Activated T-cell treated with anti-CD3 and anti-CD28 coated beads, Interleukin-2, amount 50 U/mL, for 72 hours (primary cell): ENCODE measurements at places on chromosomes 12 and 14. TPM values are rescaled to one million over a fixed set of nuclear protein-coding genes. Genes with fewer than 3 reads are reported as not detected.

Gene TAS2R8
- total RNA-seq = not detected

Gene KRT81
- total RNA-seq = not detected

Gene DLK1
- total RNA-seq = not detected

Gene TBX5
- total RNA-seq = not detected

Gene NAP1L1
- 969 TPM for total RNA-seq

Gene ITGA5
- 20.6 TPM for total RNA-seq

Gene CISTR
- not detected for total RNA-seq

Gene MYO1H
- total RNA-seq = not detected

Gene GZMH
- 32.3 TPM for total RNA-seq

Gene LARP4
- 66.1 TPM for total RNA-seq

Gene CAPZA3
- not detected for total RNA-seq

Gene CCND2
- 502 TPM for total RNA-seq

Gene NTF3
- not detected for total RNA-seq

Gene SCAF11
- 114 TPM for total RNA-seq

Gene OTX2
- total RNA-seq = not detected

Gene TAS2R31
- 2.9 TPM for total RNA-seq

Gene ZNF385A
- total RNA-seq = 2.8 TPM

Gene RBP5
- not detected for total RNA-seq

Gene ADGRD1
- total RNA-seq = 2.0 TPM

Gene NPFF
- 1.3 TPM for total RNA-seq

Gene ACSM4
- total RNA-seq = not detected

Gene STAC3
- total RNA-seq = 3.5 TPM

Gene CLEC9A
- not detected for total RNA-seq

Gene OTUB2
- 1.9 TPM for total RNA-seq

Gene ATG2B
- 28.3 TPM for total RNA-seq

Gene ZNF84
- total RNA-seq = 24.7 TPM

Gene PLCZ1
- not detected for total RNA-seq

Gene TBC1D30
- total RNA-seq = 0.94 TPM

Gene KLRC2
- total RNA-seq = 1.4 TPM

Gene ACVRL1
- total RNA-seq = not detected

Gene ATP5MC2
- 349 TPM for total RNA-seq

Gene HOXC9
- not detected for total RNA-seq

Gene SERPINA12
- not detected for total RNA-seq

Gene POTEG
- total RNA-seq = not detected

Gene NANOG
- total RNA-seq = not detected

Gene FANCM
- 13.5 TPM for total RNA-seq

Gene HCAR3
- not detected for total RNA-seq

Gene CCDC184
- 0.17 TPM for total RNA-seq

Gene ITGB7
- total RNA-seq = 111 TPM

Gene RNU4-1
- 2,627 TPM for total RNA-seq

Gene SLC25A47
- total RNA-seq = not detected

Gene ARG2
- 8.5 TPM for total RNA-seq

Gene IFNG-AS1
- not detected for total RNA-seq

Gene ST8SIA1
- total RNA-seq = 2.9 TPM

Gene PCK2
- 180 TPM for total RNA-seq

Gene IL26
- total RNA-seq = 1.6 TPM

Gene LTB4R
- 27.1 TPM for total RNA-seq

Gene KCNH5
- not detected for total RNA-seq

Gene LRCOL1
- total RNA-seq = not detected

Gene TAS2R9
- total RNA-seq = not detected

Gene EXD2
- 11.3 TPM for total RNA-seq

Gene RPGRIP1
- not detected for total RNA-seq
